Heart left ventricle (tissue), 16 donors: ENCODE measurements at places on chromosomes 16 and 17. TPM values are rescaled to one million over a fixed set of nuclear protein-coding genes. Genes with fewer than 3 reads are reported as not detected.

GRCh38 chr17:80921741-80922579, 69.7 kb upstream of the CHMP6 start:
- no peak overlapping the region for H3K27ac ChIP-seq
- no peaks in the 10 kb centered on the region for H3K4me1 ChIP-seq
- H3K4me3 ChIP-seq: no peak overlapping the region
- peak; percentile 12 for DNase-seq
- peaks cover 31% of the 10 kb centered on the region for H3K36me3 ChIP-seq

- no peaks in the 10 kb centered on the region for H3K36me3 ChIP-seq
- peaks cover 18% of the 10 kb centered on the region for H3K27me3 ChIP-seq
- DNase-seq: no peak
- no peak overlapping the region for H3K4me3 ChIP-seq
Observed at GRCh38 chr16:19166500-19166899, 1.5 kb upstream of the SYT17 start.

The SLC13A2 gene
- total RNA-seq: not detected

GRCh38 chr16:60407606-60408005, 1628.6 kb downstream of the CDH8 start:
- H3K27ac ChIP-seq: no peak overlapping the region
- H3K4me3 ChIP-seq: no peak overlapping the region
- no peaks in the 10 kb centered on the region for H3K27me3 ChIP-seq
- no peak for DNase-seq
- H3K36me3 ChIP-seq: no peaks in the 10 kb centered on the region

GRCh38 chr16:68481636-68482035, 33.3 kb upstream of the SMPD3 start:
- no peaks in the 10 kb centered on the region for H3K27me3 ChIP-seq
- no peak overlapping the region for H3K4me3 ChIP-seq
- H3K27ac ChIP-seq: no peak overlapping the region
- no peak for DNase-seq
- H3K36me3 ChIP-seq: no peaks in the 10 kb centered on the region
- peaks cover 7% of the 10 kb centered on the region for H3K4me1 ChIP-seq

DNA sequence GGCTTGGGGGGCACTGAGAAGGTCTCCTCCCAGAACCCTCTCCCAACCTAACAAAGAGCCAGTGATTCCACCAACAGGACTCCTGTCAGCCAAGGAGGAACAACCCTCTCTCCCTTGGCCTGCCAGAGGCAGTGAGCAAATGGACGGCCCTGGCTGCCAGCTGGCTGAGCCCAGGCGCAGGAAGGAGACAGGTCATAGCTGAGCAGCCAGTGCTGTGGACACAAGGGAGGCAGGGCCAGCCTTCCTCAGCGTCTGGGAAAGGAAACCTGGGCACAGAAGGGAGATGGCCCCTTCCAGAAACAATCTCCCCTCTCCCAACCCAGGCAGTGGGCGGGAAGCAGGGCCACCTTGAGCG, 2.1 kb downstream of the MPO start:
- H3K4me3 ChIP-seq: peak overlapping the region; percentile 52
- peaks cover 8% of the 10 kb centered on the region for H3K27me3 ChIP-seq
- peaks cover 3% of the 10 kb centered on the region for H3K4me1 ChIP-seq
- no peak overlapping the region for H3K27ac ChIP-seq
- no peaks in the 10 kb centered on the region for H3K36me3 ChIP-seq
- DNase-seq: peak; percentile 33

- DNase-seq: no peak
- no peak overlapping the region for H3K27ac ChIP-seq
- no peaks in the 10 kb centered on the region for H3K36me3 ChIP-seq
- no peaks in the 10 kb centered on the region for H3K4me1 ChIP-seq
- H3K27me3 ChIP-seq: no peaks in the 10 kb centered on the region
Observed at GRCh38 chr17:75614006-75614405, 19.2 kb upstream of the SMIM5 start.

DNA sequence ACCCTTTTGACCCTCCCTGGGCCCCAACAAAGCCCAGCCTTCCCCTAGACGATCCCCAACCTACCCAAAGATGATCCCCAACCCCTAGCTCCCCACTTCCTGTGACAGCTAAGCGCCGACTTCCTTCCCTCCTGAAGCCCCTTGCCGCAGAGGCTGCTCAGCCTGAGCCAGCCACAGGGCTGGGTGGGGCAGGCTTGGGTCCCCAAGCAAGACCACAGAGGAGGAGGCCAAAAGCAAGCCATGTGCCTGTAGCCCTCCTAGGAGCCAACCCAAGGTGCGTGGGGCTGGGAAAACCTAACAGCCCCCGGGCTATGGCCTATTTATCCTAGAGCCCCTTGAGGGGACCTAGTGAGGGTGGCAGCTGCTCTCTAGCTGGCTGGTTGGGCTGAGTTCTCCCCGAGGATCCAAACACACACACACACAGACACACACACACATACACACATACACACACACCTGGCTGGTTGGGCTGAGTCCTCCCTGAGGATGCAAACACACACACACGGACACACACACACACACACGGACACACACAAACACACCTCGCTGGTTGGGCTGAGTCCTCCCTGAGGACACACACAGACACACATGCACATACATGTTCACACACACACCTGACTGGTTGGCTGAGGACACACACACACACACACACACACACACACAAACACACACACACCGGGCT, 4.8 kb downstream of the ARRB2 start:
- no peak overlapping the region for H3K27ac ChIP-seq
- H3K4me3 ChIP-seq: no peak overlapping the region
- peaks cover 8% of the 10 kb centered on the region for H3K4me1 ChIP-seq
- no peaks in the 10 kb centered on the region for H3K36me3 ChIP-seq

The KRTAP4-6 gene
- total RNA-seq: not detected

- H3K36me3 ChIP-seq: no peaks in the 10 kb centered on the region
- H3K4me3 ChIP-seq: no peak overlapping the region
- no peak for DNase-seq
- no peaks in the 10 kb centered on the region for H3K27me3 ChIP-seq
- no peaks in the 10 kb centered on the region for H3K4me1 ChIP-seq
- no peak overlapping the region for H3K27ac ChIP-seq
Observed at GRCh38 chr17:56540836-56541235, 52.7 kb upstream of the NOG start.

DNA sequence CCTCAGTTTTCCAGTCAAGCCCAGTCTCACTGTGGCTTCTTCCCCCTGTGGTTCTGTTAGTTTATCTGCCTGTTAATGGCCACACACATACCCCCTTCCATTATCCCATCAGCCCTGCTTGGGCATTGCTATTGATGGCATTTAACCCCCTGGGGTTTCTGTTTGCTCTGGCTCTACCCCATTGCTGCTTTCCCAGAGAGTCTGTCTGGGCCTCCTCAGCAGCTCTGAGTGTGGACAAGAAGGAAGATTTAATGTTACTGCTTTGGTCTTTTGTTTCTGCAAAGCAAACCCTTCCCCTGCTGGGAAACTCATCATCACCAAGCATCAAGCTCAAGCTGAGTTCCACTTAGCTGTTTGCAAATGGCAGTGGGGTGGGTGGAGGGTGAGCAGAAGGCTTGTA, 162.7 kb downstream of the CCT6B start:
- H3K4me1 ChIP-seq: no peaks in the 10 kb centered on the region
- DNase-seq: no peak
- no peaks in the 10 kb centered on the region for H3K36me3 ChIP-seq
- H3K4me3 ChIP-seq: no peak overlapping the region
- no peak overlapping the region for H3K27ac ChIP-seq

The HSBP1 gene
- 148 TPM for total RNA-seq

The ACSF2 gene
- 19.4 TPM for total RNA-seq
